Stimulated activated CD4-positive, alpha-beta T cell treated with anti-CD3 and anti-CD28 coated beads, Interleukin-2, amount 100 ng/mL, for 4 hours (primary cell): ENCODE measurements at places on chromosomes 12 and 14.

- no peak for DNase-seq
Observed at GRCh38 chr12:59407799-59408198, 188.0 kb upstream of the SLC16A7 start.

DNA sequence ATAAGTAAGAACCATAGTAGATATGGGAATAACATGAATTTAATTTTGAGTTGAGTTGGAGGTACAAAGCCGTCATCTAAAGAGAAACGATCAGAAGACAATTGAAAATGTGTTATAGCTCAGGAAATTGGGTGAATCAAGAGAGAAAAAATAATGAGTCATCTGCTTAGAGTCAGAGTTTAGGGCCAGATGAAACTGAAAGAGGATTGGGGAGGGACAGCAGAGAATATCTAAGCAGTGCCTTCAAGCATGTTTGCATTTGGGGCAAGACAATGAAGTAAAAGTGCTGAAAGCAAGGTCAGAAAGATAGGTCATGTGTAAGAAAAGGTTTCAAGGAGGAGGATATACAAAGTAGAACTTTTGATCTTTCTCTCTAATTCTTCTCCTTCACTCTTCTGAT, 49.4 kb downstream of the SLC15A5 start:
- no peak for DNase-seq

DNA sequence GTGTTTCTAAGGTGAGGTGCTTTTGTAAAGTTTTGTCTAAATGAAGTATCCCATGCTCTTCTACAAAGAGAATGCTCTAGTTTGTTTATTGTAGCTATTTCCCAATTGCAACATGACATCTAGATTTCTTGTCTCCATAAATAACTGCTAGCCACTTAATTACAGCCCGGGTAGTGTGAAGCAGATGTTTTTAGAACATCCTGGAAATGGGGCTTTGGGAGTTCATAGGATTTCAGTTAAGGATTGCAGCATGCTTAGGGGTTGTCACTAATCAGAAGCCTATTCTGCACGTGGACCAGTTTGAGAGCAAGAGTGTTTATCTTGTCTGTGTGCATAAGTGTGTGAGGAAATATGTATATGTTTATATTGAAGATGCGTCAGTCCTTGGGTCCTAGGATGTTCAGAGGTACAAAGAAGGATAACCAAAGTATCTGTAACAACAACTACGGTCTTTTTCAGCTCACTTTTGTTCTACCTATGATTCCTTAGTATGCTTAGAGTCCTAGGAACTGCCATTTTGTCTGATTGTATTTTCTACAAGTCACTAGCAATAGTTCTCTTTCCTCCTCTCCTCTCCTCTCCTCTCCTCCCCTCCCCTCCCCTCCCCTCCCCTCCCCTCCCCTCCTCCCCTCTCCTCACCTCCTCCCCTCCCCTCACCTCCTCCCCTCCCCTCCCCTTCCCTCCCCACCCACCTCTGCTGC, 135.3 kb downstream of the ACSS3 start:
- DNase-seq, result no peak

GRCh38 chr12:19161216-19161615, 31.7 kb downstream of the PLEKHA5 start:
- DNase-seq, result no peak

DNA sequence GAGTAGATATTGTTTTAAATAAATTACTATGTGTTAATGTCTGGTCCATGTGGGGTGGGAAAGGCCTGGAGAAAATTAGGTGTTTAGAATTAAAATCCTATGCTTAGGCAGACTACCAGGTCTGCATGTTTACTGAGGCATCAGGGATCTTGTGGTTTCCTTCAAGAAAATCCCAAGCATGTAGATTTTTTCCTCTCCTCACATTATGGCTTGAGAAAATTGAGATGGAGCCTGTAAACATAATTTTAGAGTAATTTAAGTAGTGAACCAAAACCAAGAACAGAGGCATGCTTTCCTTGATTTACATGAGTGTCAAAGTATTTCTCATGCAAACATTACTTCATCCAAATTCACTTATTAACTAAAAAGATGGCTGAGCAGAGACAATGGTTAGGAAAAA, 823.7 kb downstream of the AACS start:
- no peak for DNase-seq

GRCh38 chr14:28307506-28307905, 459.1 kb upstream of the FOXG1 start:
- DNase-seq, result no peak

- no peak for DNase-seq
Observed at GRCh38 chr14:64202716-64203115, 91.5 kb downstream of the ESR2 start.

GRCh38 chr14:34425095-34425851, 36.8 kb downstream of the SPTSSA start:
- DNase-seq, result no peak

DNA sequence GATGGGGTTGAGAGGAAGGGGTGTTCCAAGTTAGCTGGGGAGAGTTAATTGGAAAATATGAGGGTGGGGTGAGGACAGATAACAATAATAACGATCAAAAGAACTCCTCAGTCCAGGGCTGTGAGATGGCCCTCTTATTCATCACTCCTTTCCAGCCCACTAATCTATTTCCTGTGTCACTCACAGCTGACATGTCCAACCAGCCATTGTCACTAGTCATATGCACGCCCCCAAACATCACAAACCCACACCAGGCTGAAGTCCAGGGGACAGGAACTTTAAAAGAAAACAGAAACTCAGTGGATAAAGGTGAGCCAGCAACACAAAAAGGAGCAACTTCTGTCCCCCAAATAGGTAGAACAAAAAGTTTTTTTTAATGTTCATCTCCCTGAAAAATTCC, 911 bp downstream of the CALCOCO1 start:
- no peak for DNase-seq

GRCh38 chr14:37027188-37027824, 145.1 kb downstream of the SLC25A21 start:
- DNase-seq, result no peak

- no peak for DNase-seq
Observed at GRCh38 chr14:58954901-58955861, 233.3 kb upstream of the DAAM1 start.

DNA sequence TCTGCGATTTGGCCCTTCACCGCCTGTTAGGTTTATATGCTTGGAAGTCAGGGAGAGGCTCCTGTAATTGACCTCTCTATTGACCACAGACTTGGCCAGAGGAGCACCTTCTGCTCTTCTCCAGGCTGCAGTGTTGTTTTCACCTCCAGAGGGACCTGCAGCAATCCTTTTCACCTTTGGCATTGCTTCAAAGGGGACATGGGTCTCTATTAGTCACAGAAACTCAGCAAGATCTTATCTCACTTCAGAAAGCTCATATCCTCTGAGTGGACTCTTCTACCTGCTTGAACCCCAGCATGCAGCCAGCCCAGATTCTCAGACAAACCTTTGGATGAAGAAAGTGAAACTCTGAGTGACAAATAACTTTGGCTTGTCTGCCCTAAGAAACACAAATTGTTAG, 339.3 kb downstream of the NRXN3 start:
- DNase-seq, result no peak

DNA sequence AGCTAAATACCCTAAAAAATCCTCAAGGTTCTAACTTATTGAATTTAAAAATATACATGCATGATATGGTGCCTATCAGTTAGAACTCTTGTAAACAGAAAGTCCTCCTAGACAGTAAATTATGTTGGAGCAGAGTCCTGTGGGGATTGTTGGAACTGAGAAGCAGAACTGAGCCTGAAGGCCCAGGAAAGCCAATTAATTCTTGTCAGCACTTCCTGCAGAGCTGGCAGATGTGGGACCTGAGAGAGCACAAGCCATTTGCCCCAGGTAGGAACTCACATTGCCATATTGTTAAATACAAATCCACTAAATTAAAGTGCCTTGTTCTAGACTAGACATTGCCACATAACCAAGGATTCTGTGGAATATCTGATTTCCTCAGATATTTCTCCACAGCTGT, 117.1 kb downstream of the RTN1 start:
- no peak for DNase-seq

- DNase-seq, result no peak
Observed at GRCh38 chr12:59429766-59430165, 166.1 kb upstream of the SLC16A7 start.

DNA sequence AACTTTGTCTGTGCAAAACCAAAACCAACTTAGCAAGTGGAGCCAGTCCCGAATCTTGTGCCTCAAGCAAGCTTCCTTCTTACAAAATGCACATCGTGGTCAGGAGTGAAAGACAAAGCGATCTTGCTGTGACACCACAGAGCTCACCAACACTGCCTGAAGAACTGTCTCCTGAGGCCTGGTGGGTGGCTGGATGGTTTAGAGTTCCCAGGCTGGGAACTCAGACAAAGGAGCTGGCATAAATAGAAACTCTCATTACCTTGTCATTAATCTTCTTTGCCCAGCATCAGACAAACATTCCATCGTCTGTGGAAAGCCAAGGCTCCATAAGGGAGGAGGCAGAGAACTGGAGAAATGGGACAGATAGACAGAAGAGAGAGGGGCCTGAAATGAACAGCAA, 144.8 kb downstream of the KCNA5 start:
- no peak for DNase-seq

- DNase-seq, result no peak
Observed at GRCh38 chr12:1517007-1517406, 77.4 kb downstream of the FBXL14 start.

GRCh38 chr12:104654665-104655609, 198.2 kb downstream of the CHST11 start:
- no peak for DNase-seq

DNA sequence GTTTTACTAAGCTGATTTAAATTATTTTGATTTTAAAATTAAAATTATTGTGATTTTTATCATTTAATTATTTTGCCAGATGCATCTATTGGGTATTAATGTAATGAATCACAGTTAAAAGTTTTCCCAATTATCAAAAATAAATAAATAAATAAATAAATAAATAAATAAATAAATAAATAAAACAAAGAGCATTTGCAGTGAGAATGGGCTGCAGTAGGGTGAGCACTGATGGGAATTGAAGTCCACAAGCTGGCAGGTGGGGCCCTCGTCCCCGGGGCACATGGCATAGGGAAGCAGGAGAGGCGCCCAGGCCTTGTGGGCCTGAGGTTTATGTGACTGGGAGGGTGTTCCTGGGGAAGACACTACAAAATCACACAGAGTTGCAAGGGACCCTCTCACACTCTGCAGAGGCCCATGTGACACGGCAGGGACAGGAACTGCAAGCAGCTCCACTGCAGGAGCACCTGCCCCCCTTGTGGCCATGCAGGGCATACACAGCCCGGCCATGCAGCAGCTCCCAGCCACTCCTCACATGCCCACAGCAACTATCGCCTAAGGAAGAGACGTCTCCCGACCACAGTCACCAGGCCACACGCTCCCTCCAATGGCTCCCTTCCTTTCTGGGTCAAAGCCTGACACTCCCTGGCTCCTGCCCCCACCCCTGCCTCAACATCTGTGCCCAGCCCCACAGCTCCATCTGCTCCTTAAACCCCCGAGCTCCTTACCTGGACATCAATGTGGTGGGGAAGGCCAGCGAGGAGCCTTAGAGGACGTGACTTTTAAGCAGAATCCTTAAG, 256.3 kb upstream of the SFSWAP start:
- no peak for DNase-seq

DNA sequence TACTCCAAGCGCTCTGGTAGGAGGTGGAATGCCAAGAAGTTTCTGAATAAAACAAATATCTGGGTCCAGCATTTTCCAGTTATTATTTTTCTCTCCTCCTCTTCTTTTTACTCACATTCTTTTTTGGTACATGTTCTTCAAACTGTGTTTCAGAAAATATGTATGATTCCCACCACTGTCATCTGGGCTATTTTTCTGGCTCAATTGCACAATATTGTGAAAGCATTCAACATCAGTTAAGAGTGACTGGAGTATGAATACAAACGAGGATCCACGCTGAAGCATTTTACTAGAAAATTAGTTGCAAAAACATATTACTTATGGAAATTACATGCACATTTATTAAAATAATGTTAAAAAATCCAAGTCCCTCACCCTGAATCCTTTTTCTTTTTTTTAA, 61.5 kb downstream of the KCNMB4 start:
- DNase-seq, result no peak

DNA sequence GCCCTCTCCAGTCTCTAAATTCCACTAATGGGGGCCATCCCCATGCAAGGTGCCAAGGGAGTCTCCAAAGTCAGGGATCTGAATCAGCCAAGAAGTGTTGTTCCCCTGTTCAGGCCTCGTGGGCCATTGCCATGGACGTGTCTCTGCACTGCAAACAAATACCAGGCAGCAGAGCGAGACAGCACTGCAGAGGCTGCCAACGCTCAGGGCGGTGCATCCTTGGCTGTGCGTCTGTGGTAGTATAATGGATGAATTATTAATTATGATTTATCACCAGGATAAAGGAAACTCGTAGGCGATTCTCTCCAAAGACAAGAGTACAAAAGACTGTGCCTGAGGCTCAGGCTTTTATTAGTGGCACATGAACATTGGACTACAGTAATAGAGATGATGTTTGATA, 122.3 kb upstream of the NTF3 start:
- DNase-seq, result no peak

GRCh38 chr12:3684449-3685051, 68.4 kb downstream of the CRACR2A start:
- DNase-seq, result no peak

GRCh38 chr12:41527062-41527461, 338.9 kb downstream of the PDZRN4 start:
- DNase-seq, result no peak

GRCh38 chr12:47782372-47782770, 9.3 kb downstream of the SLC48A1 start:
- DNase-seq, result no peak

GRCh38 chr12:6361834-6362233, 13.5 kb downstream of the SCNN1A start:
- no peak for DNase-seq

GRCh38 chr12:13918897-13919296, 62.5 kb downstream of the GRIN2B start:
- DNase-seq, result no peak

DNA sequence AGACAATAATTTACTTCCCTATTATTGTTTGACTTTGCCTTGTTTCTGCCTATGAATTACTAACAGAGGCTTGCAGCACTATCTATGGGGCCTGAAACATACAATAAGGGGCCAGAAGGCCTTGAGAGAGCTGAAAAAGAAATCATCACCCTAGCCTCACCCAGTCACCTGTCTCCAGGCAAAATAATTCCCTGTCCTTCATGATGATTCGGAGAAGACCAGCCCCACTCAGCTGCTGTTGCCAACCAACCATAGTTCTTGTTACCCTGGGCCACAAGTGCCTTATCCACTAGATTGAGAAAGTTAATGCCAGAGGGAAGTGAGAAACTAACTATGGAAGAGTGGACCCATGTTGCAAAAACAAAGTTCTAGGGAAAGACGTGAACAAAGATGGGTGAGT, 97.1 kb downstream of the ARF6 start:
- DNase-seq, result no peak

DNA sequence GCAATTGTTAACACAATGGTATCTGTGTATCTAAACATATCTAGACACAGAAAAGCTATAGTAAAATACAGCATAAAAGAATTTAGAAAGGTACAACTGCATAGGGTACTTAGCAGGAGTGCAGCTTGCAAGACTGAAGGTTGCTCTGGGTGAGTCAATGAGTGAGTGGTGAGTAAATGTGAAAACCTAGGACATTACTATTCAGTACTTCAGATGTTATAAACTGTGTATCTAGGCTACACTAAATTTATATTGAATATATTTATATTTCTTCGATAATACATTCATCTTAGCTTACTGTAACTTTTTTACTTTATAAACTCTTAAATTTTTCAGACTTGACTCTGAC, 409.0 kb upstream of the DCN start:
- DNase-seq, result no peak

- DNase-seq, result peak; percentile 61
Observed at GRCh38 chr14:101961011-101961721, 3.2 kb upstream of the DYNC1H1 start.
